Fibroblast of lung (primary cell): ENCODE measurements at places on chromosomes 3 and 15. TPM values are rescaled to one million over a fixed set of nuclear protein-coding genes. Genes with fewer than 3 reads are reported as not detected.
A peak's percentile ranks its signal among the peaks of the same experiment; 100 is the strongest.

DNA sequence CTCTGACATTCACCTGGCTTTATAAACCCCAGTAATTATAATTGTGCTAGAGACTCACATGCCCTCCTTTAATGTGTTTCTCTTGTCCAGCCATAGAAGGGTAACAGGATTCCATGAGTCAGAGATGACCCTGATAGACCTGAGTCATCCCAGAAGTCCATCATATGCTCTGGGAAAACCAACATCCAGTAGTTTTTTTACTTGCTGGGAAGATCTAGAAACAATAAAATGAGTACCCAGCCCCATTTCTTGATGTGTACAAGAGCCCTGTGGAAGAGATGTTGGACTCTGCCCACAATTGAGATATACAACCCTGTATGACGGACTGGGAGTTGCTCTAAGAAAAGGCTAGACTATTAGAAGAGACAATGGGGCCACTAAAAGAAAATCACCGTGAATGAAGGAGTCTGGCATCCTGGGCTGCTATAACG is 22.4 kb upstream of the THUMPD3 start:
- DNase-seq = peak; percentile 87

GRCh38 chr15:47188758-47189507 is 528.4 kb upstream of the SEMA6D start:
- DNase-seq = no peak

DNA sequence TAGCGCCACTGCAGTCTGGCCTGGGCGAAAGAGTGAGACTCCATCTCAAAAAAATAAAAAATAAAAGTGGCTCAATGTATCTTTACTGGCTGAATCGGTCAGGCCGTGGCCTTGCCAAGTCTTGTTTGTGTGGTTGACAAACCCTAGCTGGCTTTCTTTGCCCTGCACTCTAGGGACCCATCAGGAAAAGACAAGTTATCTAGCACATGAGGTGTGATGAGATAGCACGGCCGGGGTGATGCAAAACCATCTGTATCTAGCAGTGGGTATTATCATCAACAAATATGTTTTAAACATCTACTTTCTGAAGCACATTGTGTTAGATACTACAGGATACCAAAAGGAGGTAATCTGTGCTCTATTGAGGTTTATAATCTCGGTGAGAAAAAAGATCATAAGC is 3.9 kb upstream of the DPP8 start:
- no peak for DNase-seq

DNA sequence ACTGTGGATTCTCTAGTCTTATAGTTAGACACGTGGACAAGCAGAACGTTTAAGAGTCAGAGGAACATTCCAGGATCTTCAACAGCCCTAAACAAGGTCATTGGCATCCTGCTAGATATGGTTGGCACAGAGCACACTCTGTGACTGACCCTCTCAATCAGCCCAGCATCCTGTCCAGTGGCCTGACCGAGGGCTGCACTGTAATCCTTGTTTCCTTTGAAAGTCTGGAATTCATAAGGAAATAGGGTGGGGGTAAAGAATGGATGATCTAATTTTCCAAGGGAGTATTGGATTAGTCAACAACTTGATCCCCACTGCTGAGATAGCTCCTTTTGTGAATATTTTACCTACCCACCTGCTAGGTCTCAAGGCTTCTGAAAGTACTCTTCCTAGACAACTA is 94.5 kb upstream of the DLG1 start:
- DNase-seq = peak; percentile 77

GRCh38 chr3:185936273-185936629 is 1.6 kb downstream of the TRA2B start:
- no peak for DNase-seq

GRCh38 chr15:53359038-53359437 is 400.4 kb downstream of the WDR72 start:
- DNase-seq = no peak

DNA sequence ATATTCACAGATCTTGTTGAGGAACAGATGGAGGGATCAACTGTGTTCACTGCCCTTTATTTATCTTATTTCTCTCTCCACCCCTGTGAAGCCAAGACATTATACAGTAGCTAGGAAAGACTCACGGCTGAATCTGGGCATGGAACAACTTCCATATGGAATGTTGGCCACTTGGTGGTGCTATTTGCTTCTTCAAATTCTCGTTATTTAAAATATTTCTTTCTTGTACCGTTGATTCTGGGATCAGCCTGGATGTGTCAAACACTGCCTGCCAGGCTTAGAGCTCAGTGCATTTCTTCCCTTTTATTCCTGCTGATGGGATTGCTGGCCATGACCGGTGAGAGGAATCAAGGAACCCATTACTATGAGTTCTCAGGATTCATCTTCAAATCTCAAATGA is 17.5 kb upstream of the GASK1A start:
- DNase-seq = peak; percentile 80

DNA sequence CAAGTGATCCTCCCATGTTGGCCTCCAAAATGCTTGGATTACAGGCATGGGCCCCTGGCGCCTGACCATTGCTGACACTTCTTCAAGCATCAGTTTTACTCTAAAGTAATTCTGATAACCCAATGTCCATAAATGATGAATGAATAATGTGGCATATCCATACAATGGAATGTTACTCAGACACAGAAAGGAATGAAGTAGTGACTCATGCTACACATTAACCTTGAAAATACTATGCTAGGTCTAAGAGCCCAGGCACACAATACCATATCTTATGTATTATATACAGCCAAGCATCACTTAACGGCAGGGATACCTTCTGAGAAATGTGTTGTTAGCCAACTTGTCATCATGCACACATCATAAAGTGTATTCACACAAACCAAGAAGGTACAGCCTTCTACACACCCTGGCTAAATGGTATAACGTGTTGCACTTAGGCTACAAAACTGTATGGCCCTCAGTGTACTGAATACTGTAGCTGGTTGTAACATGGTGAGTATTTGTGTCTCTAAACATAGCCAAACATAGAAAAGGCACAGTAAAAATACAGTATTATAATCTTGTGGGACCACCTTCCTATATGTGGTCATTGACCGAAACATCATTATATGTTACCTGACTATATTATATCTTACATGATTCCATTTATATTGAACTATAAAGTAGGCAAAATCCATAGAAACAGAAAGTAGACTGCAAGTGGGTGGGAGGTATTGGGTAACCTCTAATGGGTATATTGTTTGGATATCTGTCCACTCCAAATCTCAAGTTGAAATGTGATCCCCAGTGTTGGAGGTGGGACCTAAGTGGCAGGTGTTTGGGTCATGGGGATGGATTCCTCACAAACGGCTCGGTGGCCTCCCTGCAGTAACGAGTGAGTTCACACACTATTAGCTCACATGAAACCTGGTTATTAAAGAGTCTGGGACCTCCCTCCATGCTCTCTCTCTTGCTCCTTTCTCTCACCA is 31.4 kb downstream of the MKRN2 start:
- no peak for DNase-seq

- DNase-seq = no peak
Observed at GRCh38 chr15:27426805-27427204, 455.8 kb downstream of the GABRG3 start.

DNA sequence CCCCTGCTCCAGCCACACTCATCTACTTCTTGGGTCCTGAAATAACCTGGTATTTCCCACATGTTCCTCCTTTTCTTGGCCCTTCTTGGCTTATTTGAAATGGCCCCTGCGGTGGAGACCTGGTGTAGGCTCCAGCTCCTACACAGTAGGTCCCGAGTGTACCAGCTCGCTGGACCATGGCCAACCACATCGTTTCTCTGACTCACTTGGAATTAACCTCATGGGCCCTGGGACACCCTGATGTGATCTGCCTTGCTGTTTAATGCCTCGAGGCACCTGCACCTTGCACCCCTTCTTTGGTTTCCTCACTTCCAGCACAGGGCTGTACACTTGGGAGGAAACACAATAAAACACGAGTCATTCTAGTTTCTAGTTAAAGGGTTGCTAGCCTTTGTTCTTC is 60.3 kb downstream of the FEM1B start:
- DNase-seq = no peak

The ERC2 gene
- 0.14 and 0.25 TPM in 2 replicates for polyA plus RNA-seq

The TJP1 gene
- polyA plus RNA-seq = 80.9 and 110 TPM in 2 replicates

The OR4M2 gene
- not detected in 2 replicates for polyA plus RNA-seq

The PLA2G4F gene
- not detected in 2 replicates for polyA plus RNA-seq

The ALDH1L1 gene
- not detected in 2 replicates for polyA plus RNA-seq
